ENCODE measurements at places on chromosomes 6 and 20. TPM values are rescaled to one million over a fixed set of nuclear protein-coding genes. Genes with fewer than 3 reads are reported as not detected.

- DNase-seq = no peak
Measured at GRCh38 chr20:46985250-46985649, 90.6 kb downstream of the EYA2 start.

DNA sequence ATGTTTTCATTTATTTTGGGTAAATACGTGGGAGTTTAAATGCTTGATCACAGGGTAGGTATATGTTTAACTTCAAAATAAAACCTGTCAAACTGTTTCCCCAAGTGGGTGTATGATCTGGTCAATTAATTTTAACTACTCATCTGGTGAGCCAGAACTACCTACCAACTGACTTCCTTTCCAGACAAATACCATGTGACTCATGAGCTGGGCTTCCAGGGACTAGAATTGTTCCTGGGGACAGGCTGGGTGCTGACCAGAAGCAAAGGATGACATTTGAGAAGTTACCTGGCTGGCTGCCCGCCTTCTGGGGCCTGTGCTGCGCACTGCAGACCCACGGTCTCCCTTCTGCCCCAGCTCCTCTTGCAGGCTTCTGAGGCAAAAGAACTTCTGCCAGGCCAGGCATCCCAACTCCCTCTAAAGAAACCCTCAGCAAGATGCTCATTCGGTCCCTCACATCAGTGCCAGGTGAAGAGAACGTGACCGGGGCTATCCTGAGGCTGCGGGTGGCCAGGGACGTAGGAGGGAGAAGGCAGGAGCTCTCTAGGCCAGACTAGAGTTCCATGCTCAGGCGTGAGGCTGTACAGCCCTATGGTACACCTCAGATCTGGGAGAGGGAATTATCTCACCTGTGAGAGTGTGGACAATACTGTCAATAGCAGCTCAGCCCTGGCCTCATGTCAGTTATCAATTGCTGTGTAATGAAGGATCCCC, 103.6 kb downstream of the JPH2 start:
- DNase-seq = no peak

The HLA-DOB gene
- total RNA-seq = 0.21 TPM

GRCh38 chr6:72733045-72733444, 111.2 kb downstream of the KCNQ5 start:
- DNase-seq = no peak

DNA sequence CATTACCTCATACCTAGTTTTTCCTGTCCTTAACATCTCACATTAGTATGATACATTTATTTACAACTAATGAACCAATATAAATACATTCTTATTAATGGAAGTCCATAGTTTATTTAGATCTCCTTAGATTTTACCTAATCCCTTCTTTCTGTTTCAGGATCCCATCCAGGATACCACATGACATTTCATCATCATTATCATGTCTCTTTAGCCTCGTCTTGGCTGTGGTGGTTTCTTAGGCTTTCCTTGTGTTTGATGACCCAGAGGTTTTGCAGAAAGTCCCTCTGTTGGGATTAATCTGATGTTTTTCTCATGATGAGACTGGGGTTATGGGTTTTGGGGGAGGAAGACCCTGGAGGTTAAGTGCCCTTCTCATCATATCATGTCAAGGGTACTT, 89.3 kb upstream of the IYD start:
- DNase-seq = no peak

The CDH22 gene
- total RNA-seq = 5.3 TPM

- DNase-seq = no peak
Measured at GRCh38 chr6:168737481-168737880, 296.5 kb downstream of the SMOC2 start.

DNA sequence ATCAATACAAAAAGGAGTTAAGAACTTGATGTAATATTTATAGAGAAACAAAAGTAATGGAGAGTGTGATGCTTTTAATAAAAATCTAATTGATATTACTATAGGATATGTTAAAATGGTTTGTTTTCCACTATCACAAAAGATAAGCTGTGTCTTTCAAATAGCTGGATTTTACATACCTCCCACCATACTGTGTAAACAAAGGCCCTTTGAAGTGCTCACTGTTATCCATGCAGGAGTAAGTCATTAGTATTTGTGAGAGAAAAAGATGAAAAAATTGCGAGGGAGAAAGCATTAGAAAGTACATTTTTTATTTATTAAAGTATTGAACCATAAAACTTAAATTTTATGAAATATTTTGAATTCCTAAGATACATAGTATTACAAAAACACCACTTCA, 733.0 kb downstream of the GRIK2 start:
- DNase-seq = no peak

DNA sequence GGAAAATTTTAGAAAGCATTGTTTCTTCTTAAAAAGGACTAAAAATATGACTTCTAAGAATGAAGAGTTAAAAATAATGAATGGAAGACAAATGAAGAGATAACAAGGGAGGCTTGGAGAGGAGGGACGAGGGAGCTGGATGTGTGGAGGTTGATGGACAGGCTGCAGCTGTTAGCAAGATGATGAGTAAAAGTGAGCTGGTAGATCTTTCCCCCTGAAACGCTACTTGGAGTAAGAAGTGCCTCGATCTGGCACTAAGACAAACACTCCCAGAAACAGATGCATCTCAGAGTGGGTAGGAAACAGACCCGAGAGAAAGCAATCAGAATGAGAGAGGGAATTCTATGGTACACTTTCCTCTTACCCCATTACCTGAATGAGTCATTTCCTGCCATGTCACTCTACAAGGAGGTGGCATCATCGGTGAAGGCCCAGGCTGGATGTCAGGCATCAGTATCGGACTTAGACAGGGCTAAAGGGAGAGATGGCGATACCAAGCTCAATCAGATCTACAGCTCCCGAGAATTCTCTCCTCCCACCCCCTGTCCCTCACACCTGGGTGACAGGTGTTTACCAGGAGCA, 154.1 kb upstream of the BMP2 start:
- DNase-seq = no peak

- DNase-seq = no peak
Measured at GRCh38 chr6:144468709-144469108, 183.6 kb downstream of the UTRN start.

All from pancreas (tissue), 10 donors.